ENCODE measurements at places on chromosomes 5 and 9.

DNA sequence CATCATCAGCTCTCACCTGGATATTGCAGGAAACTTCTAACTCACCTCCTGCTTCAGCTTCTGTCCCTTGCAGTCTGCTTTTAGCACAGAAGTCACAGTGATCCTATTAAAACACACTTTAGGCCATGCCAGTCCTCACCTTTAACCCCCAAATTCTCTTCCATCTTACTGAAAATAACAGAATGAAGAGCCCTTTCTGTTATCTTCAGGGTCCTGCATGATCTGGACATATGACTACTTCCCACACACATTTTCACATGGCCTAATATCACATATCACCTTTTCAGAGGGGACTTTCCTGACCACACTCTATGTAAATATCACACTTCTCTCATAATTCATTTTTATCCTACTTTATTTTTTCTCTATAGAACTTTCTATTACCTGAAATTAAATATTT, 550.6 kb upstream of the CLINT1 start:
- DNase-seq, result no peak

GRCh38 chr9:104092192-104092591, 1.9 kb upstream of the SMC2 start:
- no peak for DNase-seq

GRCh38 chr9:126354887-126355770, 28.5 kb downstream of the MVB12B start:
- no peak for DNase-seq

- DNase-seq, result no peak
Observed at GRCh38 chr5:139561655-139562451, 714 bp downstream of the UBE2D2 start.

DNA sequence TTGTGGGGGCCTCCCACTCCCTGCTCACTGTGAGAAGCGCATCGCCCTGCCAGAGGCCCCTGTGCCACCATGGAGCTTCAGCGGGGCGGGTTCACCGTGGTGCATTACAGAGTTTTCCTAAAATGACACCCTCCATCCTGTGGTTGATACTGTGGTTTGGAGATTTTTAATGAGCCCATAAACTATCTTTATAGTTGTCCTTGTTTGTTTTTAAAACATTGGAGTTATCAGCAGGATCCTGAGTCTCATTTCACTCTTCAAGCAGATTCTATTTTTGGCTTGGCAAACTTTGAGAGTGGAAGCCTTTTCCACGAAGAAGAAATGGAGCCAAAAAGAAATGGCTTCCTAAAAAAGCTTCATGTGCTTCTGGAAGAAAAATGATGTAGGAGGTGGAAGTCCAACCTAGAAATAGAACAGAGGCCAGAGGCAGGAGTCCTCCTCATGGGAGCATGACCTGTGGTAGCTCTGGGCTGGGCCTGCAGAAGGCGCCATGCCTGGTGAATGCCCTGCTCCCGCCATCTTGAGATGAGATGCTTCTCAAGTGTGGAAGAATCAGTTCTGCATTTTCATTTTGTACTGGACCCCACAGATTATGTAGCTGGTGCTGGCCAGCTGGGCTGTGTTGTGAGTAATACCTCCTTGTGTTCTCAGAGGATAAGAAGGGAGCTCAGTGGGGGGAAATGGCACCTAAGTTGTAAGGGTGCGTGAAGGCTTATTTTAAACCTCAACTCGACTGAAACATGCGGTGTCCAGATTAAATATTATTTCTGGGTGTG, 79.0 kb upstream of the RAI14 start:
- no peak for DNase-seq

DNA sequence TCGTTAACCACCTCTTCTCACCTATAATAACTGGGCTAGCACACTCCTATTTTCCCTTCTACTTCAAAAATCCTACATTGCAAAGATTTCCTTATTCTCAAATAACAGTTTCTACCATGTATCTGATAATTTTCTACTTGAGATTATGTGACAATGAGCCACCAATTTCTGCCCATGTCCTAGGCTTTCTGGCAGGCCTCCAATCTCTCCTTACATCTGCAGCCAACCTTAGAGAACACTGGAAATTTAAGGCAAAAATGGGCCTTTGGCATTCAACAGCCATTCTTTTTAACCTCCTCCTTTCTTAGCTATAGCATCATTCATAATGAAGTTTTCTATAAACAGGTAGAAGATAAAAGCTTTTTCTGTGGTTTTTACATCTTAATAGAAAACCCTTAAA, 225.1 kb downstream of the ARRDC3 start:
- DNase-seq, result no peak

DNA sequence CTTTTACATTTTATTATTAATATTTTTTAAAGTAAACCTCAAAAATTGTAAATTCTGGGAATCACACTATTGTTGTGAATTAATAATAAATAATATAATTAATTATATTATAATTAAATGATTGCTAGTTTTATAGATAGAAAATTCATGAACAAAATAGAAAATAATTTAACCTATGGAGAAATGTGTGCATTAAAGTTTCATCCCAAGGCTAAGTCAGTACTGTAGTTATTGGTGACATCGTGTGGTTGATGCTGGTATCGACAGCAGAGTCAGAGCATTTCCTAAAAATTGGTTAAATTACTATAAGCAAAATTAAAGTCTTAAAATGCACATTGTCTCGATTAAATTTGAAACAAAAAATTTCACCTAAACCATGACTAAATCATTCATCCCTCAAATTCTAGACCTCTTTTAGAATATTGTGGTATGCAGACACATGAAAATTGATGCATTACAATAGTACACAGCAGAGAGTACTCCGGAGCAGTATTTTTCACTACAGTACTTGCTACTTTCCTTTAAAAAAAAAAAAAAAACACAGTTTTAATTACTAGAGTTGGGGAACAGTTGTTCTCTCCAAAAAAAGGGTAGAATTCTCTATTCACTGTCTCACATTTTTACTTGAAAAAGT, 73.9 kb downstream of the RORB start:
- DNase-seq, result no peak

All from DMS153 (cell line).